ENCODE measurements at places on chromosomes 4 and X. TPM values are rescaled to one million over a fixed set of nuclear protein-coding genes. Genes with fewer than 3 reads are reported as not detected.

Gene IL1RAPL1
- not detected for total RNA-seq

Gene MGAT4D
- total RNA-seq, result not detected

Gene ZNF732
- total RNA-seq, result 0.15 TPM

Gene IDUA
- total RNA-seq, result 55.2 TPM

Gene RHOXF1
- total RNA-seq, result 2.5 TPM

Gene TXLNG
- 11.1 TPM for total RNA-seq

Gene NOX1
- not detected for total RNA-seq

Gene HHIP
- total RNA-seq, result 144 TPM

Gene CFP
- 11.7 TPM for total RNA-seq

Gene TMPRSS11A
- total RNA-seq, result not detected

Gene FAM184B
- 0.13 TPM for total RNA-seq

Gene HELT
- total RNA-seq, result not detected

Gene MAML3
- total RNA-seq, result 31.4 TPM

Gene SLC25A14
- 7.6 TPM for total RNA-seq

Gene MID1
- 20.7 TPM for total RNA-seq
